ENCODE measurements at places on chromosomes 12 and 14. TPM values are rescaled to one million over a fixed set of nuclear protein-coding genes. Genes with fewer than 3 reads are reported as not detected.

DNA sequence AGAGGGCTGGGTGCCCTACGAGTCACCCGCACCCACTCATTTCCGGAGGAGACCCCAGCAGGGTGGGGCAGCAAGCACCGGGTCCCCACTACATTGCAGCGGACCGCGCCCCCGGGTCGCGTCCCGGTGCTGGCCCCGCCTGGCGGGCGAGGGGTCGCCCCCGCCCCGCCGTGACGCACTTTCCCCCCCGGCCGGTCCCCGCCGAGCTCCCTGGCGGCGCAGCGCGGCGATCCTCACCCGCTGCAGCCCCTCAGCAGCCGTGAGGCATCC is 106.1 kb downstream of the PRICKLE1 start:
- DNase-seq = peak; percentile 65

GRCh38 chr12:59084511-59085375 is 164.4 kb upstream of the LRIG3 start:
- DNase-seq = no peak

ABCC9 gene
- 17.8 TPM for polyA plus RNA-seq

ATP23 gene
- polyA plus RNA-seq = 7.2 TPM

All from right lung (tissue), 10 donors.